ENCODE measurements at places on chromosomes 1 and 21.

DNA sequence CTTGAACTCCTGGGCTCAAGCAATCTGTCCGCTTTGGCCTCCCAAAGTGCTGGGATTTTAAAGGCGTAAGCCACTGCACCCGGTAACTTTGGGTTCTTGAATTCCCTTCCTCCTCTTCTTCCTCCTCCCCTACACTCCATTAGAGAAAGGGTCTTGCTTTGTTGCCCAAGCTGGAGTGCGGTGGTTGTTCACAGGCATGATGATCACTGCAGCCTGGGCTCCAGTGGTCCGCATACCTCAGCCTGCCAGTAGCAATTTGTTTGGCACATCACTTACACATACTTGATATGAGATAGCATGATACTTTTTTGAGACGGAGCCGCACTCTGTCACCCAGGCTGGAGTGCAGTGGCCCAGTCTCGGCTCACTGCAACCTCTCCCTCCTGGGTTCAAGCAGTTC is 2.2 kb downstream of the DEGS1 start:
- DNase-seq, result no peak

DNA sequence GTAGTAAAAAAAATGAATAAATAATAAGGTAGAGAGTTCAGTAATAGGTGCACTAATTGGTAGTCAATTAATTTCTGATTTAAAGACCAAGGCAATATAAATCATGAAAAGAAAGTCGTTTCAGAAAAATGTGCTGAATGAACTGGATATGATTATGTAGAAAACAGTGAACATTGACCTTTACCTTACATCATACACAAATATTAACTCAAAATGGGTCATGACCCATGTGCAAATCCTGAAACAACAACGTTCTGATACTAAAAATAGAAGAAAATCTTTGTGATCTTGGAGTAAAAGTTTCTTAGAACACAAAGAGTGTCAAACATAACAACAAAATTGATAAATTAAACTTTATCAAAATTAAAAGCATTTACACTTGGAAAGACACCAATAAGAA is 39.1 kb downstream of the COL11A1 start:
- no peak for DNase-seq

GRCh38 chr1:64623750-64624191 is 121.1 kb upstream of the RAVER2 start:
- no peak for DNase-seq

GRCh38 chr1:78102082-78102481 is 56.3 kb downstream of the GIPC2 start:
- no peak for DNase-seq

DNA sequence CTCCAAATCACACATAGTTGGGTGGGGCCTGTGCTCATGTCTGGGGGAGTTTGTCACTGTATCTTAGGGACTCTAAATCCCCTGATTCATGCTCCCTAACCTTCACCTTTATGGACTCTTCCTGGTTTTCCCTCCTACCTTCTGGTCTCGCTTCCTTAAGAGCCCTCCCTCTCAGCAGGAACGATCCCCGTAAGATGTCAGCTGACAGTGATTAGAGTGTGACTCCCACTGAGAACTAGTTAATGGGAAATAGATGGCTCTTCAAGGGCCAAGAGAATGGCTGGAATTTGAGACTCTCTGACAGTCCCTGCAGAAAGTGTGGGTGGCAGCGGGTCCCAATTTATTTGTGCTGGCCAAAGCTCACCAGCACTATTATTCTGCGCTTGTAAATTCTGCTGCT is 22.0 kb downstream of the LYPD8 start:
- peak; percentile 36 for DNase-seq

DNA sequence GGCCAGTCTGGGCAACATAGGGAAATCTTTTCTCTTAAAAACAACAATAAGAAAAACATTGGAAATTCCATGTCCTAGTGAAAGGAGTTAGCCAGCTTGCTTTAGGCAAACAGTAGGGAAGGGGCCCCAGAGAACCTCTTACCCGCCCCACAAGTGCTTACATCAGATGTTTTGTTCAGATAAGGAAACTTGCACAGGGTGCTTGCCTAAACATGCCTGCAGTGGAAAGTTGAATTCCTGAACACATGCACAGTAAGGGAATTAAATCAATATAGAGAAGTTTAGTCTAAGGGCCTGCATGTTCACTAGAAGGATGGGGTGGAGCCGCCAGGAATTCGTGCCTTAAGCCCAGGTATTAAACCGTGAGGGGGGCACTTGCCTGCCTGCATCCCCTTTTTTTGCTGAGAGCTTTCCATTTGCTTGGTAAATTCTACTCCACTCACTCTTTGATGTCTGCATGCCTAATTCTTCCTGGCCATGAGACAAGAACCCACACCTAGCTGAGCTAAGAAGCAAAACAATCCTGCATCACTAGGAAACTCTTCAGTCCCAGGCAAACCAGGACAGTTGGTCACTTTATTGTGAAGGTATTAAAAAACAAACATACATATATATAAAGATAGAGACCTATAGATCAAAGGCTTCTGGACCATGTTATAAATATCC is 499.0 kb downstream of the SIPA1L2 start:
- no peak for DNase-seq

- peak; percentile 89 for DNase-seq
These were observed 2.1 kb upstream of the PFKL start for GRCh38 chr21:44297525-44298290.

- no peak for DNase-seq
These were observed 123.8 kb downstream of the PIK3R3 start for GRCh38 chr1:46008585-46008984.

GRCh38 chr1:248841702-248842395 is 3.8 kb downstream of the ZNF672 start:
- DNase-seq, result no peak

DNA sequence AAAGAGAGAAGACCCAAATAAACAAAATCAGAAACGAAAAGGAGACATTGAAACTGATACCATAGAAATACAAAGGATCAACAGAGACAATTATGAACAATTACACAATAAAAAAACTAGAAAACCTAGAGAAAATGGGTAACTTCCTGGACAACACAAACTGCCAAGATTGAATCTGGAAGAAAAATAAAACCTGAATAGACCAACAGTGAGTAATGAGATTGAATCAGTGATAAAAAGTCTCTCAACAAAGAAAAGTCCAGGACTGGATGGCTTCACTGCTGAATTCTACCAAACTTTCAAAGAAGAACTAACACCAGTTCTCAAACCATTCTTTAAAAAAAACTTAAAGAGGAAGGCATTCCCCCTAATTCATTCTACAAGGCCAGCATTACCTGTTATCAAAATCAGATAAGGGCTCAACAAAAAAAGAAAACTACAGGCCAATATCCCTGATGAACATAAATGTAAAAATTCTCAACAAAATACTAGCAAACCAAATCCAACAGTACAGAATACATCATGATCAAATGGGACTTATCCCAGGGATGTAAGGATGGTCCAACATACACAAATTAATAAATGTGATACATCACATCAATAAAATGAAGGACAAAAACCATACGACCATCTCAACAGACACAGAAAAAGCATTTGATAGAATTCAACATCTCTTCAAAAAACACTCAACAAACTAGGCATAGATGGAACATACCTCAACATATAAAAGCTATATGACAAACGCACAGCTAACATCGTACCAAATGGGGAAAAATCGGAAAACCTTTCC is 119.9 kb downstream of the ACBD6 start:
- no peak for DNase-seq

GRCh38 chr1:27940297-27940696 is 5.5 kb downstream of the SMPDL3B start:
- DNase-seq, result no peak

- DNase-seq, result no peak
These were observed 798 bp downstream of the ZBED6 start for GRCh38 chr1:203796236-203796605.

GRCh38 chr1:178011465-178011828 is 41.6 kb upstream of the SEC16B start:
- DNase-seq, result no peak

GRCh38 chr1:154467434-154468102 is 34.5 kb upstream of the TDRD10 start:
- no peak for DNase-seq
